ENCODE measurements at places on chromosomes 5 and 9.

DNA sequence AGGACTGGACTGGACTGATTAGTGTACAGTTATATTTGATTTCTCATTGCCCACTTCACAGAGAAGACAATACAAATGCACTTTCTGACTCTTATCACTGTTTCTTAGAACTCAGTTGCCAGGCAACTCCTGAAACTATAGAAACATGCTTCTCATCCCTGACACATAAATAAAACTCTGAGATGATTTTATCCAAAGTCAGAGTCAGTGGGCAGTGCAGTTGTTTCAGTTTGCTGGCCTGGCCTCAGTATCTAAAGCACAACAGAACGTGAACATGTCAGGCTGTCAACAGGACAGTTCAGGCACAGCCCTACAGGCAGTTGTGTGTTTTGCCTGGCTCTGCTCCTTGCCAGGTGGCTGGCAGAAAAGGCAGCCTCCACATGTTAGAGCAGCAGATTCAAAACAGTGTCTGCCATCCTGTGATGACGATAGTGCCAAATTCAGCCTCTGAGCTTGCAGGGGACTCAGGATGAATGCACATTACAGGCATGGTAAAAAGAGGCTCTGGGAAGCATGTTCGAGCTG is 65.1 kb upstream of the CCDC152 start:
- no peak overlapping the region for H3K27ac ChIP-seq
- no peak for DNase-seq
- no peaks in the 10 kb centered on the region for H3K4me1 ChIP-seq
- no peaks in the 10 kb centered on the region for H3K27me3 ChIP-seq

GRCh38 chr9:73050887-73051550 is 98.2 kb upstream of the ALDH1A1 start:
- DNase-seq = no peak
- no peak overlapping the region for H3K4me3 ChIP-seq
- no peaks in the 10 kb centered on the region for H3K4me1 ChIP-seq
- no peaks in the 10 kb centered on the region for H3K27me3 ChIP-seq
- no peaks in the 10 kb centered on the region for H3K36me3 ChIP-seq
- H3K27ac ChIP-seq = no peak overlapping the region

DNA sequence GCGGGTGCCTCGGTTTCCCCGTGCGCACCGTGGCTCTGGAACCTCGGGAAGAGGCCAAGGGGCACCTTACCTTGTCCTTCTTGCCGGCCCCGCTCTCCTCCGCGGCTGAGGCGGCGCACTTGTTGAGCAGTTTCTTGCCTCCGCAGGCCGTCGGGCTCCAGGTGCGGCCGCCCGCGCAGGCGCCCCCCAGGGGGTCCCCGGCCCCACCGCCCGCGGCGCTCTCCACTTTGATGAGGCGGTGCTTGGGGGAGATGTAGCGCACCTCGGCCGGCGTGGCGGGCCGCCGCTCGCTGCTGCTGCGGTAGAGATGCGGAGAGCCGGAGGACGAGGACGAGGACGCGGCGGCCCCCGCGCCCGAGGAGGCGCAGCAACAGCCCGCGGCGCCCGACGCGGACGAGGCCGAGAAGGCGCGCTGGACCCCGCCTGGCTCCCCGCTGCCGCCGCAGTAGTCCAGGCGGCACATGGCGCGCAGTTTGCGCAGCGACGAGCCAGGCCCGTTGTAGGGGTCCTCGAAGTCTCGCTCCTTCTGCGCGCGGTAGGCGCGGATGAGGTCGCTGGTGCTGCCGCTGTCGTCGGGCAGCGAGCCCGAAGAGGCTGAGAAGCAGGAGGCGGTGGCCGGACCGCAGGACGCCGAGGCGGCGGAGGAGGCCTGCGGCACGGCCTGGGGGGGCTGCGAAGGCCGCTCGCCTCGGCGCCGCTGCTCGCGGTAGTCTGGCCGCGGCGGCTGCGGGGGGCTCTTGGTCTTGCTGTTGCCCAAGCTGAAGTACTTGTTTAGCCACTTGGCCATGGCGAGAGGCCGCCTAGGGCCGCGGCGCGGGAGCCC is 957 bp downstream of the SHB start:
- H3K27me3 ChIP-seq = no peaks in the 10 kb centered on the region
- H3K27ac ChIP-seq = peak overlapping the region; percentile 84
- no peak for DNase-seq
- peak overlapping the region; percentile 90 for H3K4me3 ChIP-seq

DNA sequence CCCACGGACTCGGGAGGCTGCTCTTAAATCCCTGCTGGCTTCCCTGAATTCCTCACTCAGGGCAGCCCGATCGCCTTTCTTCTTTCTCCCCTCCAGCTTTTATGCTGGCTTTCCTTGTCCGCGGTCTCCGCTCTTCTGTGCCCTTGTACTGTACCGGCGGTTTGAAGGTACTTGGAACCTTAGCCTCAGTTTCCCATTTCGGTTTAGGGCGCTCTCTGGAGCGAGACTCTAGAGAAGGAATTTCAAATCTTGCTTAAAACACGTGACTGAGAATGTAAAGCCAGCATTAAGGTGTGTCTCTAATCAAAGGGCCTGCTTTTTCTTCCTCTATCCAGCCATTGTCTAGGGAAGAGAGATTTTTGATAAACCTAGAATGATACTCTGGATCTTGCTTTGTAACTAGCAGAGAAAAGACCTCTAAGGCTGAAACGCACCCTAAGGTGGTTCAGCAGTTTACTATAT is 650 bp downstream of the GPR107 start:
- peak overlapping the region; percentile 53 for H3K27ac ChIP-seq
- H3K27me3 ChIP-seq = no peaks in the 10 kb centered on the region
- no peak for DNase-seq
- H3K36me3 ChIP-seq = no peaks in the 10 kb centered on the region
- H3K4me3 ChIP-seq = peak overlapping the region; percentile 96
- peaks cover 28% of the 10 kb centered on the region for H3K4me1 ChIP-seq

DNA sequence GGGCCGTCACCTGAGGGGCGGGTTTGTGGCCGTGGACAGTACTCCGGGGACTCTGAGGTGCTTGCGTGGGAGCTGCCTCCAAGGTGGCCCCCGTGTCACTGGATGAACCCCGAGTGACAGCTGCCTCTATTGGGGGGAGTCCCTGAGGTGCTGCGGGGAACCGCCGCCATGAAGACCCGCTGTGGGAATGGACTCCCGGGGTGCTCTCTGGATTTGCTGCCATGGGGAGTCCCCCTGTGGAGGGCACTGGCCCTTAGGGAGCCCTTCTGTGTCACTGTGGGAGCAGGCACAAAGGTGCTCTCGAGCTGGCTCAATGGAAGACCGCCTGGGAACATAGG is 100.2 kb upstream of the CCL21 start:
- DNase-seq = no peak
- no peaks in the 10 kb centered on the region for H3K4me1 ChIP-seq
- no peak overlapping the region for H3K27ac ChIP-seq
- H3K36me3 ChIP-seq = no peaks in the 10 kb centered on the region
- no peak overlapping the region for H3K4me3 ChIP-seq
- H3K27me3 ChIP-seq = peaks cover 38% of the 10 kb centered on the region

- DNase-seq = no peak
- H3K4me1 ChIP-seq = no peaks in the 10 kb centered on the region
- no peaks in the 10 kb centered on the region for H3K36me3 ChIP-seq
- H3K4me3 ChIP-seq = no peak overlapping the region
- no peak overlapping the region for H3K27ac ChIP-seq
These were observed 34.1 kb upstream of the PLPP1 start for GRCh38 chr5:55568654-55569512.

- no peak overlapping the region for H3K27ac ChIP-seq
- H3K4me1 ChIP-seq = peaks cover 11% of the 10 kb centered on the region
- DNase-seq = peak; percentile 14
- no peaks in the 10 kb centered on the region for H3K27me3 ChIP-seq
- no peaks in the 10 kb centered on the region for H3K36me3 ChIP-seq
These were observed 62.5 kb upstream of the ITGA1 start for GRCh38 chr5:52725065-52725746.

DNA sequence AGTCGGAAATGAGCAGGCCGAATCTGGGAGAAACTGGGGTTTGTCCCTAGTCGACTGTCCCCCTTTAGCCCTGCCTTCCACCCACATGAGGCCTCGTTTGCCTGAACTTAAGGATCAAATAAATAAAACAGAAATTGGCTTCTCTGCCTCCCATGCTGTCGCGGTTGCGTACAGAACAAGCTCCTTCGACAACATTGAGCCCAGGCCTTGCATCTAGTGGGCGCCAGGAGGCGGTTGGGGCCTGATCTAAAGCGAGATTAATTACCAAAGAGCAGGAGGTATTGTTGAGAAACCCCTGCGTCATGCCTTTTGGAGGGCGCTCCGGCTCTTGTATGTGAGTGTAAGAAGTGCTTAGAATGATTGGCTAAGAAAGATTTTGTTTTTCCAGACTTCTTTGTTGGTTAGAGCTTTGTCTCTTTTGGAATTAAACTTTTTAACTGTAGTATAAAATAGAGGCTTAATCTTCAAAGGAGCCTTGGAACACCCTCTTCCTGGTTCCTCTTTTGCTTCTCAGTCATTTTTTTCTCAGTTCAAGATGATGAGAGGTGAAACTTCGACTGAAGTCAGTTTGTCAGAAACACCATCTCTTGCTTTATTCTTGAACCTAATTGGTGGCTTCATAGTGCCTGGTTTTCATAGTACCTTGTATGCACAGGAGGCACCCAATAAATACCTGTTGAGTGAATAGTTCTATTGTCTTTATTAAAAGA is 828 bp downstream of the ATP6V0E1 start:
- H3K27ac ChIP-seq = peak overlapping the region; percentile 77
- H3K27me3 ChIP-seq = no peaks in the 10 kb centered on the region
- H3K36me3 ChIP-seq = 0 out of 2 replicates have a peak, but pooled peaks cover 11% of the 10 kb centered on the region
- peaks cover 13% of the 10 kb centered on the region for H3K4me1 ChIP-seq

GRCh38 chr5:206406-206805 is 11.5 kb downstream of the CCDC127 start:
- H3K27ac ChIP-seq = no peak overlapping the region
- peaks cover 6% of the 10 kb centered on the region for H3K36me3 ChIP-seq
- H3K27me3 ChIP-seq = no peaks in the 10 kb centered on the region
- DNase-seq = no peak

DNA sequence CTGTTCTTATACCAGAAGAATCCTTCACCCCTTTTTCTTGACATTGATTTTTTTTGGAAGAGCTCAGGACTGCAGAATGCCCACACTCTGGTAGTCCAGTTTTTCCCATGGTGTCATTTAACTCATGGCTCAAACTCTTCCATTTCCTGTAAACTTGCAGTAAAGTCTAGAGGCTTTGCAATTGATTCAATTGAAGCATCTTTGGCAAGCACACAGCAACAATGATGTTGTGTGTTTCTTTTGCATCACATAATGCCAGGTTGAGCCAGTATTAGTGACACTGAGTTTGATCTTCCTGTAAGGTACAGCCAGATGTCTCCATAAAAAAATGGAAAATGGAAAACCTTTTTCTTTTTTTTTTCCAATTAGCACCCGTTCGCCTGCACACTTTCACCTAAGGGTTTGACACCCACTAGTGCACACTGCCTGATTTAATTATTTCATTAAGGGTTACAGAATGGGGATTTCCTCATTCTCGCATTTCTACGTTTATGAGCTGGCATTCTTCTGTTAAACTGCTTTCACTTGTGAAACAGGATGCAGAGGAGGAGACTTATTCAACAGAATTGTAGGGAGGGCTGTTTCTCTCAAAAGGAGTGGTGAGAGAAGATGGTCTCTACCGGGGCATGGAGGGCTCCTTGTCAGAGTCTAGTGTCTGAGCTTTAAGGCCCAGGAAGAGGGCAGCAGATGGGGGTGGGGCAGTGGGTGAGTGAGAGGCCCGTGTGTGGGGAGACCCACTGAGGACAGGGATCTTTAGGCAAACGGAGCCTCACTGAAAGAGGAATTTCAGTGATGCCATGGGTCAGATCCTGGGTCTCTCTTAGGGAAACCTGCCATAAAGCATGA is 2.2 kb upstream of the S1PR3 start:
- H3K4me3 ChIP-seq = no peak overlapping the region
- H3K4me1 ChIP-seq = peaks cover 28% of the 10 kb centered on the region
- H3K27ac ChIP-seq = no peak overlapping the region
- H3K27me3 ChIP-seq = no peaks in the 10 kb centered on the region
- no peak for DNase-seq

DNA sequence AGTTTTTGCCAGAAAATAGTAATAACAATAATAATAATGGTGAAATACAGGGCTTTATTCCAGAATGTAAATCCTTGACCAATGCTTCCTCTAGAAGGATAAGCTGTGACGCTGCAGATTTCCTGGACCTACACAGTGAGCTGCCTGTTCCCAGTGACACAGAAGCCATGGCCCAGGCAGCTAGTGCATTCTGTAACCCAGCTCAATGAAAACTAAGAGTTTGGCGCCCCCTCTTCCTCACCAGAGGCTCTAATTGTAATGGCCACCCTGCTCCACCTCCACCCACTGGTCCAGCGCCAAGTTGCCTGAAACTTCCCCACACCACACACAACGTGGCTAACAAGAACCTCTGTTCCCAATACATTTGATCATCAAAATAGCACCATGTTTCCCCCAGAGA is 248.1 kb downstream of the CETN3 start:
- H3K27me3 ChIP-seq = no peaks in the 10 kb centered on the region
- no peaks in the 10 kb centered on the region for H3K4me1 ChIP-seq
- no peak overlapping the region for H3K27ac ChIP-seq
- DNase-seq = no peak

- H3K36me3 ChIP-seq = no peaks in the 10 kb centered on the region
- H3K27ac ChIP-seq = no peak within 1 kb of the TSS
- peaks cover 14% of the 10 kb centered on the region for H3K4me1 ChIP-seq
- no peaks in the 10 kb centered on the region for H3K27me3 ChIP-seq
- DNase-seq = no peak
These were observed at the start of gene RXFP3 for GRCh38 chr5:33936381-33937016. RXFP3 (plus strand) TSS chr5:33936386; CDS start chr5:33936741, 355 bp downstream.

DNA sequence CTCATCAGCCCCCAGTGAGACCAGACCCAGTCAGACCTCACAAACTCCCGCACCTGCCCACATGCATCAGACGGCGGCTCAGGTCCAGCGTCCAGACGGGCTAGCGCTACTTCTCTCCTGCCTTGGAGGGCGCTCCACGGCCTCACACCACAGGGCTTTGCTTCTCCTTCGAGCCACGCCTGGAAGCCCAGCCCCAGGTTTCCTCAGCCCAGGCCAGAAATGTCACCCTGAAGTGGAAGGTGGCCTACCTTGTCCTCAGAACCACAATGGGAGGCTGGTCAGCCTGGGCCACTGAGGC is 2.8 kb downstream of the NACC2 start:
- H3K27me3 ChIP-seq = no peaks in the 10 kb centered on the region
- no peaks in the 10 kb centered on the region for H3K36me3 ChIP-seq
- peaks cover 22% of the 10 kb centered on the region for H3K4me1 ChIP-seq
- H3K4me3 ChIP-seq = no peak overlapping the region

GRCh38 chr5:135242866-135243555 is 156.0 kb downstream of the MACROH2A1 start:
- peaks cover 35% of the 10 kb centered on the region for H3K4me1 ChIP-seq
- no peak overlapping the region for H3K4me3 ChIP-seq
- H3K27ac ChIP-seq = no peak overlapping the region
- DNase-seq = no peak

- H3K27me3 ChIP-seq = peaks cover 95% of the 10 kb centered on the region
- no peaks in the 10 kb centered on the region for H3K4me1 ChIP-seq
- H3K27ac ChIP-seq = no peak overlapping the region
- H3K4me3 ChIP-seq = no peak overlapping the region
- DNase-seq = no peak
- no peaks in the 10 kb centered on the region for H3K36me3 ChIP-seq
These were observed 28.2 kb downstream of the MRPL36 start for GRCh38 chr5:1771149-1772065.
